Mucosa of descending colon (tissue), 3 donors: ENCODE measurements at places on chromosomes 13 and 19.

DNA sequence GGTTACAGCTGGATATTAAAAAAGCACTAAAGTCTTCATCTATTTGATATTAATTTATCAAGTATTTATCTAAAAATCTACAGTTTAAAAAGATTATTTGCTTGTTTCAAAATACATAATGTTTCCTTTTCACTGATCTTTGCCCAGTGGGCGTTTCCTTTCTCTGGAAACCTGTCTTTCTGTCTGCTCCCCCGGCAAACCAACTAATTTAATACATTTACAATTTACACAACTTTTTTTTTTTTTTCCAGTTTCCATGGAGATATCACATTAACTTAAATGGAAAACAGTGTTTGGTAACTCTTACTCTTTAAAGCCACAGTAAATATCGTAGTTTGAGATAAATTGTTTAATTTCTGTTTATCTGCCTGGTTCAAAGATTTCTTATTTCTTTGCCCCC, 5.3 kb downstream of the GPC6 start:
- no peak for DNase-seq

DNA sequence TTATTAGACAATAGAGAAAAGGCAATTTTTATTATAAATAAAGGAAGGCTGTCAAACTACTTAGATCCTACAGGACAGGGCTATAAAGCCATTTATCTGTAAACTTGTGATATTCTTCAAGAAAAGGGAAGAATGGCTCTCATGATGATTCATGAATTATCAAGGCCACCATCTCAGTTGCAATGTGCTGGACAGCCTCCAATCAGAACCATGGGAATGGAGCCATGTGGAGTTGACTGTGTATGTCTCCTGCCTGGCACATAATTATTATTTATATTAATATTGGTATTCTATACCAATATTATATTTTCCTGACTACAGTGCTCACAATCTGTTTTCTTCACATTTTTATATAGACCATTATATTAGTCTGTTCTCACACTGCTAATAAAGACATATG, 560.5 kb upstream of the MIR17HG start:
- DNase-seq = no peak

DNA sequence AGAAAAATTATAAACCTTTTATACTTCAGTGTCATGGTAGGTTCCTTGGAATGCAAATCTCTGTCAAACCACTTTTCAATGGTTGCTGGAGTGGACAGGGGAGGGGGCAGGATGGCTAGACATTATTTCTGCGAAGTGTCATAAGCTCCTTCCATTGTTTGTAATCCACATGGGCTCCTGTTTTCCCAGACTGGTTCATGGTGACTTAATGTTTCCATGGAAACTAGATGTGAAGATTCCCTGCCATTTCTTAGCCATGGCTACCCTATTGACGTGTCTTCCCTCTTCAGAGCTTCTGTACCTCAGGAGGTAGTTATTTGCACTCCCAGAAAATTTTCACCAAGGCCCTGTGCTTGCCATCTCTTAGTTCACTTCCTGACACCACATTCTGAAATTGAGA, 95.3 kb downstream of the UFM1 start:
- no peak for DNase-seq

- no peak for DNase-seq
These were observed 127.7 kb downstream of the COL4A1 start for GRCh38 chr13:110179116-110179856.

DNA sequence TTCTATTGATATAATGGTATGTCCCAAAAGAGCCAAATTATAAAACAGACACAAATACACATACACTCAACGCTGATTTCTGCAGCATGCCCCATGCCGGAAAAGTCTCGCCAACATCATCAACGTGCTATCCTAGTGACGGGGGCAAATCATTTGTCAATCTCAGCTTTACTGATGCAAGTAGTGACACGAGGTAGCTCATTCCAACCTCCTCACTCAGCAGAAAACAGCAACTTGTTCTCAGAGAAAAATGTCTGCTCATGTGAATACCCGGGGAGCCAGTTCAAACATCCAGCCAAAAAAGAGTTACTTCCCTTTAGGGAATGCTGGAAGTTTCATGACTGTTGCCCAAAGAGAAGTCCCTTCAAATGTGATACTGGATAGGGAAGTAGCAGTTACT, 46.3 kb downstream of the SOX21 start:
- no peak for DNase-seq

GRCh38 chr13:31214435-31214834, 14.7 kb downstream of the B3GLCT start:
- no peak for DNase-seq

DNA sequence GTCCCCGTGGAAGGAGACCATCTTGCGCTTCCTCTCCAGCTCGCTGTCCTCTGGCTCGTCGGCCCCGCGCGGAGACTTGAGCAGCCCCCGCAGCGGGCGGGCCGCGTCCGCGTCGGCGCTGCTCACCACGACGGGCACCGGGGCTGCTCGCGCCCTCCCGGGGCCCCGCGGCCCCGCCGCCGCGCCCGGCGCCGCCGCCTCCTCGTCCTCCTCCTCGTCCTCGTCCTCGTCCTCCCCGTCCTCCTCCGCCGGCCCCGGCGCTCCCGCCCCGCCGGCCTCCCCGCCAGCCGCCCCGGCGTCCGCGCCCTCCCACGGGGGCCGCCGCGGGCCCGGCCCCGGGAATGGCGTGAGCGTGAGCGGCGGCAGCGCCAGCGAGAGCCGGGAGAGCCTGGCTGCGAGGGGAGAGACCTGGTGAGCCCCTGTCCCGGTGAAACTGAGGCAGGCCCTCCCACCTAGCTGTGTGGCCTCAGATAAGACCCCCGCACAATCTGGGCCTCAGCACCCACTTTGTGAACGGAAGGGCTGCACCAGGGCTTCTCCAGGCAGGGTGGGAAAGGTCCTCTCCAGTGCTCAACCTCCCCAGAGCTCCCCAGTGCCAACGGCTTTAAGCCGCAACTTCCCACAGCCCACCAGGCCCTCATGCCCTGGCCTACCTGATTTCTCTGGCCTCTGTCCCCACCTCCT, 17.8 kb downstream of the LMTK3 start:
- DNase-seq = no peak

DNA sequence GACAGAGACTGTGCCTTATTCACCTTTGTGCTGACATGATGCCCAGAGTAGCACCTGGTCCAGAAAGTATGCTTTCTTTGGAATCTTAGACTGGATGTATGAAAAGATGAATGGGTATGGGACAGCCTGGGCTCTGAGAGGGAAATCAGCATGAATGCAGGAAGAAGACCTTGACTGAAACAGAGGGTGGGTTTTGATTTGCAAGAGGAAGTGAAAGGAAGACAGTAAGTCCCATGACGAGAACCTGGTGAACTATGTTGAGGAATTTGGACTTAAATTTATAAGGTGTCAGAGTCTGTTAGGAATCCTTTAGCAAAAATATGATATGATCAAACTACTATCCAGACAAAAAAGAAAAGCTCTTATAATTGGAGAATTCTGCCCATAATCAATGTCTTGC, 301.9 kb downstream of the SPRY2 start:
- DNase-seq = no peak

DNA sequence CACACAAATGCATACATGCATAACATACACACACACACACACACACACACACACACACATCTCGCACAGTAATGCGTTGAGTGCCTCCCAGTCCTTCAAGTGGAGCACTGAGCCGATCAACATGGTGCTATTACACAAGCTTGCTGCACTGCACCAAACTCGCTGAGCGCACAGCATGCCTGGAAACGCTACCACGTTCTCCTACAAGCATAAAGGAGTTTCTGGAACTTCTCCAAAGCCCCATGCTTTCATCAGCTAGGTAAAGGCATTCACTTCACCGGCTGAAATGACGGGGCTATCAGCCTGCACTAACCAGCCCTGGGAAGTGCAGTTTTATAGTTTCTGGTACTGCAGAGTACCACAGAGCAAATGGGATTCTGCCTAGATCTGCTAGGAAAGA, 92.7 kb downstream of the FGF14 start:
- DNase-seq = no peak

DNA sequence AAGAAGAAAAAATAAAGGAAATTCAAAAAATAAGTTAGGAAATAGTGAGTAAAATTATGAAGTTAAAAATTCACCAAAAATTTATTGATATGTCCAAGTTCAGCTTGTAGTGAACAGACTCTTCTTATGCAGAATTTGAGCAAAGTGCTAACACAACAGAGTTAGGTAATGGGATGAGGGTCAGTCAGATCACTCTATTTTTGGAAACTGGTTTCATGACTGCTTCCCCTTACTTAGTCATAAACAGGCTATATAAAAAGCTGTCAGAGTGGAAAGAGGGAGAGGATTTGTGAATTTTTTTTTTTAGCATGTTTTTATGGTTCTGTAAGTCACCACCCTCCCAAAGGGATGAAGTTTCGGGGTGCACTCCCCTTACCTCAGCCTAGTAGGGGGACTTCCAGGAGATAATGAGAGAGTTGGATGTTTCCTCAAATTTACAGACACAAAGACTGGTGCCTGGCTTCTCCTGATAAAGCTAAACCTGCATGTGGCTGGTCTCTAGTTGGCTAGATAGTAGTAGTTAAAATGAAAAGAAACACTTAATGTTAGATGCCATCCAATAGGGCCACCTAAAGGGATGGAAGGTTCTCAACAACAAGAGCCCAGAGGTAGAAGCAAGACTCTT, 4.5 kb downstream of the CPB2 start:
- DNase-seq = no peak

GRCh38 chr19:41945135-41945766, 13.9 kb downstream of the RABAC1 start:
- DNase-seq = peak; percentile 67

DNA sequence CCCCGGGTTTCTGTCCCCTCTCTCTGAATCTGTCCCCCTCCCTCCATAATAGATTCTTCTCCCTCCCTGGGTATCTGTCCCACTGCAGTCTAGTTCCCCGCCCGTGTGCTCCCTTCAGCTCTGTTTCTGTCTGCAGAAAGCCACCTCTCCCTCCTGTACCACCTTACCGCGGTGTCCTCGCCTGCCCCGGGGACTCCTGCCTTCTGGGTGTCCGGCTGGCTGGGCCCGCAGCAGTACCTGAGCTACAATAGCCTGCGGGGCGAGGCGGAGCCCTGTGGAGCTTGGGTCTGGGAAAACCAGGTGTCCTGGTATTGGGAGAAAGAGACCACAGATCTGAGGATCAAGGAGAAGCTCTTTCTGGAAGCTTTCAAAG, 1.3 kb downstream of the FCGRT start:
- no peak for DNase-seq

- no peak for DNase-seq
These were observed 1264.6 kb downstream of the PCDH9 start for GRCh38 chr13:65965501-65965900.

- DNase-seq = peak; percentile 75
These were observed 94.0 kb downstream of the KLF12 start for GRCh38 chr13:74040200-74040599.

DNA sequence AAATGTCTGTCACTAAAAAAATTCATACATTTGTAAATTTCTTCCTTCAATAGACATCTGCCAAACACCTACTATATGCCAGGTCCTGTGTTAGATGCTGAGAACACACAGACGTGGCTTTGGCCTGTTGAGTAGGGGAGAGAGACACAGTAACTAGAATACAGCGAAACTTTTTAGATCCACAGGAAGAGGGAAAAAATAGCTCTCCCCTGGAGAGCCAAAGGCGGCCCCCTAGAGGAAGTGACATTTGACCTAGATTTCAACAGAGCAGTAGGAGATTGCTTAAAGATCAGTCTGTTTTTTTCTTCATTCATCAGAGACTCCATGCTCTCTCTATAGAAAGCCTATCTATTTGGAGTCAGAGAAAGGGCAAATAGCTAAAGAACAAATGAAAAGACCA, 11.3 kb downstream of the LCP1 start:
- DNase-seq = no peak

- DNase-seq = no peak
These were observed 96.4 kb downstream of the KLF12 start for GRCh38 chr13:74037762-74038161.

GRCh38 chr19:16441661-16442162, 30.1 kb downstream of the EPS15L1 start:
- no peak for DNase-seq

- no peak for DNase-seq
These were observed 22.6 kb downstream of the SMIM24 start for GRCh38 chr19:3457528-3458228.

- DNase-seq = peak; percentile 72
These were observed 2.5 kb downstream of the LDLR start for GRCh38 chr19:11091703-11092153.

GRCh38 chr13:102344410-102344809, 57.4 kb downstream of the FGF14 start:
- no peak for DNase-seq

DNA sequence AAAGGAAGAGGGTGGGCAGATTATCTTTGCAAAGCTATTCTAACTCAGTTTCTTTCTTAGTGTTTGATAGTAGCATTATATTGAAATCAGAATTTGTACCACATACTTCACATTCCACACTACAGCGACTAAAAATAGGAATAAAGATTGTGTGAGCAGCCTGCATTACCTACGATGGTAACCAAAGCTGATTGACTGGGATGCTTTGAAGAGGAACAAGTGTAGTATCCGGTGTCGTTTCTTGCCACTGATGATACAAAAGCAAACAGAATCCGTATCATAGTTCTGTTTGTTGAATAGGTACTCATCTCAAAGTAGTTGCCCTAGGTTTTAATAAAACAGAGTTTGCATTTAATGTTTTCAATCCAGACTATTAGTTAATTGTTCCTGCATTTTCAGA, 51.2 kb downstream of the FLT3 start:
- no peak for DNase-seq

GRCh38 chr13:53151336-53152056, 122.9 kb downstream of the OLFM4 start:
- peak; percentile 72 for DNase-seq

DNA sequence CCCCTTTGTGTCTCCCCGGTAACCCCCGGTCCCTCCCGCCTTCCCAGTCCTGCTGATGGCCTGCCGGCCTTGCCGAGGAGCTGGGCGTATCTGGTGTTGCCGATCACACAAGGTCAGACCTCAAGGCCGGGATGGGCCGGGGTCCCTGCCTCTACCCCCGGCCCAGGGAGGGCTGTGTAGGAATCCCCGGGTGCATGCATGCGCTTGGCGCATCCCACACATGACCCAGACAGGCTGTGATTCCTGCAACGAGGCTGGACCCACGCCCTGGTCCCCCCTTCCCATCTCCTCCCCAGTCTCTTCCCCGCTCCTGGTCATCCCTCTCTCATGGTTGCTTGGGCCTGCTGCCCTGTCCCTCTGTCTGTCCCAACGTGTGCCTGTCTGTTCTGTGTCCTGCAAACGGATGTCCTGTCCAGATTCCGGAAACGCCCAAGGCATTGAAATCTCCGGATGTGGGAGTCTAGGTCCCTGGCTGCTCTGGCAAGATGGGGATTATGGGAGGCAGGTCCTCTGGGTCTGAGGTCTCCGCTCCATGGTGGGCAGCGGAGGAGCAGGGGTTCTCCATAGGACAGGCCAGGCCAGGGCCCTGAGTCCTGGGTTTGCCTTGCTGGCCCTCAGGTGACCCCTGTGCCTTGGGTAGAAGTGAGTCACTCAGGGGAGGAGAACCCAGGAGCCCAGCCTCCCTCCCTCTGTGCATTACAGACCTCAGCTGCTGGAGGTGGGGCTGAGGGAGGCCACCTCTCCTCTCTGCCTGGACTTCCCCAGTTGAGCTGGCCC, 1.6 kb downstream of the PKN1 start:
- DNase-seq = peak; percentile 55
